ENCODE measurements at places on chromosomes 7 and 10.

- DNase-seq = no peak
Observed at GRCh38 chr10:1474376-1475097, 262.8 kb downstream of the ADARB2 start.

GRCh38 chr10:21888959-21889358, 114.6 kb downstream of the DNAJC1 start:
- peak; percentile 4 for DNase-seq

DNA sequence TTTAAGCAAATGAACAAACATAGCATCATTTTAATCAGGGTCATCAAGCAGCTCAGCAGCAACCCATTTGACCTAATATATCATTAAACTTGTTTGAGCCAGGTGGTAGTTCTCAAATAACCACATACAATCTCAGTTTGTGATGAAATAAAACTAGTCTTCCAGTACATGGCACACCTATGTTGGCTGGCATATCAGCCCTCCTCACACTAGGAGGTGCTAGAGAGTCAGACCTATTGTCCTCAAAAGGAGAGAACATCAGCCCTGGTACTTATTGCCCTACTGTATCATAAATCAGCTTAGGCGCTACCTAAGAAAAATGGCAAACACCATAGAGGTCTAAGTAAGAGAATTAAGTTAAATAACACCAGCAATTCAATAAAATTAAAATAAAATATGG, 81.7 kb downstream of the CABCOCO1 start:
- no peak for DNase-seq

DNA sequence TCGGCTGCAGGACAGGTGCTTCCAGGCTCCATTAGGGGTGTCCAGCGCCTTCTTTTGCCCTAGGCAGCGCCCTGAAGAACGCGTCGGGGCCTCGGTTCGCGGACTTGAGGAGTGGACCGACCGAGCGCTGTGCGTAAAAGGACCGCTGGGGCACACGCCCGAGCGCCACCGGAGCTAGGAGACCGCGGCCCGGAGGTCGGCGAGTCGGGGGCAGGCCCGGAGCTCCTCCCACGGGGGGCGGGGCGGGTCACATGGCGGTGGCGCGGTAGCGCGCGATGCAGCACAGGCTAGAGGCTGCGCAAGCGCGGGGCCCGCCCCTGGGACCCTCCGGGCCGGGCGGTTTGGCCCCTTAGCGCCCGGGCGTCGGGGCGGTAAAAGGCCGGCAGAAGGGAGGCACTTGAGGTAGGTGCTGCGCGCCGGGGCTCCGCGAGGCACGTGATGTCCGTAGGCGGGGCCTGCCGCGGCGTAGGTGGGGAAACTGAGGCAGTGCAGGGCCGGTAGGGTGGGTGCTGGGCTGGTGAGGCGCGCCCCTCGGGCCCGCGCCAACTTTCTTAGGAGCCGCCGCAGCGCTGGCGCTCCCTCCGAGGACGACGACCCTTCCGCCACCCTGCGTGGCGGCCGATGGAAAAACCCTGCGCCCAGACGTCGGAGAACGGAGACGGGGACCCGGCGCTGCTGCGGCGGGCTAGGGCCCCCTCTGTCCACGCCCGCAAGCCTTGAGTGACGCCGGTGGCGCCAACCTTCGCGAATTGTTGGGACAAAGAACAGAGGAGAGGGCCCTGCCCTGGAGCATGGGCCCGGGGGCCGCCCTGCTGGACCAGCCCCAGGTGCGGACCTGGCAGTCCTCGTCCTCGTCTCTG, at the start of gene PRXL2A:
PRXL2A (plus strand) TSS at position 310 of the 860 bp plus-strand sequence. CDS start 11,917 bp downstream, outside the sequence.
- peak; percentile 66 for DNase-seq

GRCh38 chr10:63217120-63217605, 84.0 kb downstream of the NRBF2 start:
- peak; percentile 68 for DNase-seq

DNA sequence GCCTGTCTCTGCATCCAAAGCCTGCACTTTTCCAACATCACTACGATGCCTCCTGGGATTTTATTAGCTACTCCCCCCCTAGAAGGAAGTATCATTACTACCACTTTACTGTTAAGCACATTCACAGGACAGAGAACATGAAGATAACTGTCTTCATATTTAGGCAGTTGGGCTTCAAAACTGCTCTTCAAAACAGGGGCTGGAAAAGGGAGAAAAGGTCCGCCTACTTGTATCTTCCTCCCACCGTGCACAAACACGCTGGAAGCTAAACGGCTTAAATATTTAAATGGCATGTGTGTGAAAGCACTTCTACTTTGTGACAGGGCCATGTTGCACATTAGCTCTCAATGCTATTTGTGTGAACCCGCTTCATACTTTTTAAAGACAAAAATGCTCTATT, 999 bp downstream of the ITIH5 start:
- DNase-seq = no peak

DNA sequence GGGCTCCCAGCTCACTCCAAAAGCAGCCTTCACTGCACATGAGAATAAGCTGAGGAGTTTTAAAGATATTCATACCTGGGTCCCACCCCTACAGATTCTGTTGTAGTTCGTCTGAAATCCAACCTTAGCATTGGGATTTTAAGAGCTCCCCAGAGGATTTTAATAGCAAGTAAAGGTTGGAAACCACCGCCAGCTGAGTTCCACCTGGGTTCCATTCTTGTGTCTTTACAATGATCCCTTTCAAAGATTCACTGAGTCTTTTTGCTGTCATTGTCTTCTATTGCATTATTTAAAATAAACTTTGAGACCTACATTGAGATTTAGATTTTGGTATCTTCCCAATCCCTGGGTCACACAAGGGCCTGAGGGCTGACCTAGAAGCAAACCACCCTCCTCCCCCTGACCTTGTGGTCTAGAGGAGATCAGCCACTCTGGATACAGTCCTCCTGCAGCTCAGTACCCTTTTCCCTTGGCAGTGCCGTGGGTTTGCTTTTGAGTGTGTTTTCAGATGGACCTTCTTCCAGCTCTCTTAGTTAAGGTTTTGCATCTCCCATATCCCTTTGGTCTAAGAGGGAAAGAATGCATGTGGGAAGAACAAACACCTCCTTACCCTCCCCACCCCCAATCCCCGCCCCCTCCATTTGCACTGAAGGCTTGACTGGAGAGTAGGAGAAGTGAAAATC, 22.6 kb upstream of the SIRT1 start:
- DNase-seq = no peak

Measured in CD4-positive, alpha-beta memory T cell (primary cell).